A549 treated with Mapracorat at 1 μM for 4 hours (cell line): ENCODE measurements at places on chromosomes 5 and 9. TPM values are rescaled to one million over a fixed set of nuclear protein-coding genes. Genes with fewer than 3 reads are reported as not detected.

The IDNK gene
- total RNA-seq, result 5.7 to 8.2 TPM (median 6.9 TPM) in 5 replicates

The ENTREP1 gene
- 0.50 to 0.88 TPM (median 0.60 TPM) in 5 replicates for total RNA-seq

The SYK gene
- total RNA-seq, result 0.03 to 0.13 TPM in 2 of 5 replicates, not detected in the others

The EXOC3 gene
- total RNA-seq, result 26.5 to 30.9 TPM (median 30.6 TPM) in 5 replicates

The ZNF782 gene
- total RNA-seq, result 1.1 to 2.7 TPM (median 2.0 TPM) in 5 replicates

The EQTN gene
- total RNA-seq, result 0.22 TPM in 1 of 5 replicates, not detected in the others

The C9orf50 gene
- 0.36 TPM in 1 of 5 replicates, not detected in the others for total RNA-seq

The SLC31A2 gene
- 7.0 to 8.9 TPM (median 8.1 TPM) in 5 replicates for total RNA-seq

The SPATA31C1 gene
- total RNA-seq, result not detected in 5 replicates

The PCDHGA4 gene
- total RNA-seq, result 0.07 to 0.22 TPM (median 0.12 TPM) in 5 replicates

The SLC23A1 gene
- total RNA-seq, result 1.1 to 1.8 TPM (median 1.3 TPM) in 5 replicates

The LMX1B gene
- total RNA-seq, result 0.77 to 1.6 TPM (median 1.4 TPM) in 5 replicates

The MYORG gene
- total RNA-seq, result 4.1 to 6.9 TPM (median 6.3 TPM) in 5 replicates

The KCTD16 gene
- total RNA-seq, result 0.01 to 0.07 TPM (median 0.04 TPM) in 3 of 5 replicates, not detected in the others

The RAD23B gene
- 88.2 to 116 TPM (median 108 TPM) in 5 replicates for total RNA-seq

The SCGB3A2 gene
- total RNA-seq, result not detected in 5 replicates

The HAND1 gene
- total RNA-seq, result 0.14 to 0.43 TPM (median 0.37 TPM) in 5 replicates

The FOXD4 gene
- total RNA-seq, result 0.26 to 0.46 TPM (median 0.42 TPM) in 5 replicates

The GABBR2 gene
- total RNA-seq, result 0.08 to 0.57 TPM (median 0.13 TPM) in 5 replicates

The FOCAD gene
- 14.4 to 17.3 TPM (median 16.2 TPM) in 5 replicates for total RNA-seq

The F12 gene
- 14.4 to 25.7 TPM (median 24.1 TPM) in 5 replicates for total RNA-seq

The PCDHB4 gene
- 0.07 to 0.13 TPM (median 0.09 TPM) in 4 of 5 replicates, not detected in the other for total RNA-seq

The VLDLR gene
- 15.6 to 20.1 TPM (median 19.0 TPM) in 5 replicates for total RNA-seq

The ARL10 gene
- total RNA-seq, result 0.27 to 1.1 TPM (median 0.67 TPM) in 5 replicates

The IRX2 gene
- 1.3 to 2.2 TPM (median 2.0 TPM) in 5 replicates for total RNA-seq
